Right renal pelvis (tissue), 4 donors: ENCODE measurements at places on chromosomes 6 and 20. TPM values are rescaled to one million over a fixed set of nuclear protein-coding genes. Genes with fewer than 3 reads are reported as not detected.

The TMEM14A gene
- polyA plus RNA-seq = 51.2 TPM

GRCh38 chr20:916825-917224 lies 691 bp upstream of the ANGPT4 start:
- DNase-seq = no peak

GRCh38 chr6:134863763-134864510 lies 86.0 kb downstream of the ALDH8A1 start:
- no peak for DNase-seq

DNA sequence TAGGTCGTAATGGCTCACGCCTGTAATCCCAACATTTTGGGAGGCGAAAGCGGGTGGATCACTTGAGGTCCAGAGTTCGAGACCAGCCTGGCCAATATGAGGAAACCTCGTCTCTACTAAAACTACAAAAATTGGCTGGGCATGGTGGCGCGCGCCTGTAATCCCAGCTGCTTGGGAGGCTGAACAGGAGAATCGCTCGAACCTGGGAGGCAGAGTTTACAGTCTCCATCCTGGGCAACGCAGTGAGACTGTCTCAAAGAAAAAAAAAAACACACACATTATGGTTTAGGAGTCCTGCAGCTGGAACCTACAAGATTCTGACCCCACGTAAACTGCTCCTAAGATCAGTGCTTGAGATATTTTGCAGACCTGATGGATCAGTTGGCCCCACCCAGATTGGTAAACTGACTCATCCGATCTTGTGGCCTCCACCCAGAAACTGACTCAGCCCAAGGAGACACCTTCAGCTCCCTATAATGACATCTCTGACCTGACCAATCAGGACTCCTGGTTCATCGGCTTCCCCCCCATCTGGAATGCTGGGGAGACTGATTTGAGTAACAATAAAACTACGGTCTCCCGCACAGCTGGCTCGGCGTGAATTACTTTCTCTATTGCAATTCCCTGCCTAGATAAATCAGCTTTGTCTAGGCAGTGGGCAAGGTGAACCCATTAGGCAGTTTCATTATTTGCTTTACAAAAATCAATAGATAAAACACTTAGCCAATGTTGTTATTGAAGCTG lies 96.2 kb upstream of the BTN3A2 start:
- no peak for DNase-seq

- DNase-seq = no peak
These were observed 680.5 kb downstream of the QKI start for GRCh38 chr6:164095056-164095455.

DNA sequence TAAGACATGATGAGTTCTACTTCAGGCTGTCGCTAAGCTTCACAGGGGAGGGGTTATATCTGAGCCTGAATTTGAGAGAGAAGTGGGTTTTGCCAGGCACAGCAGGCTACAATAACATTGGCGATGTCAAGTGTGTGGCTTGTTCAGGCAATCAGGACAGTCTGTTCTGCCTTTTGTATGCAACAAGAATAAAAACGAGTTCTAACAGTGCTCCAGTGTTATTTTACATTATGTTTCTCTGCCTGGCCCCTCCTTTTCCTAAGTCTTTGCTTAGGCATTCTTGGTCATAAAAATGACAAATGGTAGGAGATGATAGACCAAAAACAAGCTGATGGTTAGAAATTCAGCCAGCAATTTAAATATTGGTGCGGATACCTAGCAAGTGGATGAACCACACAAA lies 26.8 kb downstream of the PAQR8 start:
- DNase-seq = no peak

DNA sequence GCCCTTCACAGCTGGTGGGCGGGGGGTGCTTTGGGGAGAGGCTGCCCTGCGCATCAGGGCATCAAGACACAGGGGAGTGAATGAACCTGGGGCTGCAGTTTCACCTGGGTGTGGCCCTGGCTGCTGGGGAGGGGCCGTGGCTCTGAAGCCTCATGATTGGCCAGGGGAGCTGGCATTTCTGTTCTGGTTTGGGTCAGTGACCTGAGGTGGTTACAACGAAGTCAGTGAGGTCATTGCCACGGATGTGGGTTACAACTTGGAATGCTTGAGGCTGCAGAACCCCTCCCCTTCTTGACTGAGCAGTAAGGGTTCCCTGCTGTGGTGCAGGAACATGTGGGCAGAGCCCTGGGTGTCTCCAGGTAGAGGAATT lies 3.0 kb downstream of the TCEA2 start:
- no peak for DNase-seq

The TPD52L1 gene
- polyA plus RNA-seq = 102 TPM
